Natural killer cell (primary cell): ENCODE measurements at places on chromosomes 3 and 15.

DNA sequence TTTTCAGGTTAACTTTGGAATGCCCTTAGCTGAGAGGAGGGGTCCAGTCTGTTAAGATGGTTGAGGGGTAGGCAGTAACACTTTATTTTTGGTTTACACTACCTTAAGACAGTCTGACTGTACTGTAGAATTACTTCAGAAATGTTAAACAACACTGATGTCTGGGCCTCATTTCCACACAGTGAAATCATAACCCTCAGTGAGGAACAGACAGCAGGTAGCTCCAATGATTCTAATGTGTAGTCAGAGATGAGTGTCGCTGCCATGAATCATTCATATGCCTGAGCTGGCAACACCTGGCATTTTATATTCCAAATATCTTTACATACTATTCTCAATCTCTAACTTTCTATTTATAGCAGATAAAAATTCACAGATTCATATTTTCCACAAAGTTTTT is 37.3 kb upstream of the POU1F1 start:
- no peaks in the 10 kb centered on the region for H3K36me3 ChIP-seq
- H3K4me1 ChIP-seq: no peaks in the 10 kb centered on the region
- no peak overlapping the region for H3K4me3 ChIP-seq
- DNase-seq: no peak
- no peak overlapping the region for H3K27ac ChIP-seq
- H3K27me3 ChIP-seq: no peaks in the 10 kb centered on the region

DNA sequence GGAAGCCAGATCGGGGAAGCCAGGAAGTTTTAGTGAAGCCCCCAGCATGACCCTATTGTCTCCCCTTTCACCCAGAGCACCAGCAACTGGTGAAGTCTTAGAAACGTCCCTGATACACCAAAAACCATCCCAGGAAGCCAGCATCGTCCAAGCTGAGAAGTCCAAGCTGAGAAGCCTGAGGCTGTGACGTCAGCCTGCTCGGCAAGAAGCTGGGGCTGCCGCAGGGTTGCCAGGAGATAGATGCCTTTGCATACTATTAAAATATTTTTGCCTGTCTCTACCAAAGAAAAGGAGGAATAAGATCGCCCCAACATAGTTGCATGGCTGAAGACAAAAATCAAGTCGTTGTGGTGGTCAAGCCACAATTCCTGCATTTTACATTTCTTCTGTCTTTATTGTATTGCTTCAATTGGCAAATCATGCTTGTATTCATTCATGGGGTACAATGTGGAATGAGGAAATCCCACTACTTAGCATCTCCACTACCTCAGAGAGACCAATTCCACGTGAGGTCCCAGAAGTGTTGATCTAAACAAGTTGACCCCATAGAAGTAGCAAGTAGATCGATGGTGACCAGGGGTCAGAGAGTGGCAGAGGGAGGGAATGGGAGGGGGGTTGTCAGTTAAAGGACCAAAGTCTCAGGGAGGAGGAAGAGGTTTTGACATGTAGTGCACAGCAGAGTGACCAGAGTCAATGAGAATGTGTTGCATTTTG is 19.6 kb upstream of the EMC3 start:
- no peak for DNase-seq
- no peaks in the 10 kb centered on the region for H3K27me3 ChIP-seq
- no peaks in the 10 kb centered on the region for H3K36me3 ChIP-seq
- no peak overlapping the region for H3K4me3 ChIP-seq

- DNase-seq: no peak
- no peak overlapping the region for H3K27ac ChIP-seq
- peaks cover 3% of the 10 kb centered on the region for H3K27me3 ChIP-seq
- H3K4me1 ChIP-seq: no peaks in the 10 kb centered on the region
- no peak overlapping the region for H3K4me3 ChIP-seq
These were observed 522 bp downstream of the PDZRN3 start for GRCh38 chr3:73624017-73624820.

GRCh38 chr3:56800130-56800831 is 1.5 kb downstream of the ARHGEF3 start:
- peak overlapping the region; percentile 99 for H3K4me3 ChIP-seq
- no peaks in the 10 kb centered on the region for H3K27me3 ChIP-seq
- H3K27ac ChIP-seq: peak overlapping the region; percentile 72
- peak; percentile 84 for DNase-seq

DNA sequence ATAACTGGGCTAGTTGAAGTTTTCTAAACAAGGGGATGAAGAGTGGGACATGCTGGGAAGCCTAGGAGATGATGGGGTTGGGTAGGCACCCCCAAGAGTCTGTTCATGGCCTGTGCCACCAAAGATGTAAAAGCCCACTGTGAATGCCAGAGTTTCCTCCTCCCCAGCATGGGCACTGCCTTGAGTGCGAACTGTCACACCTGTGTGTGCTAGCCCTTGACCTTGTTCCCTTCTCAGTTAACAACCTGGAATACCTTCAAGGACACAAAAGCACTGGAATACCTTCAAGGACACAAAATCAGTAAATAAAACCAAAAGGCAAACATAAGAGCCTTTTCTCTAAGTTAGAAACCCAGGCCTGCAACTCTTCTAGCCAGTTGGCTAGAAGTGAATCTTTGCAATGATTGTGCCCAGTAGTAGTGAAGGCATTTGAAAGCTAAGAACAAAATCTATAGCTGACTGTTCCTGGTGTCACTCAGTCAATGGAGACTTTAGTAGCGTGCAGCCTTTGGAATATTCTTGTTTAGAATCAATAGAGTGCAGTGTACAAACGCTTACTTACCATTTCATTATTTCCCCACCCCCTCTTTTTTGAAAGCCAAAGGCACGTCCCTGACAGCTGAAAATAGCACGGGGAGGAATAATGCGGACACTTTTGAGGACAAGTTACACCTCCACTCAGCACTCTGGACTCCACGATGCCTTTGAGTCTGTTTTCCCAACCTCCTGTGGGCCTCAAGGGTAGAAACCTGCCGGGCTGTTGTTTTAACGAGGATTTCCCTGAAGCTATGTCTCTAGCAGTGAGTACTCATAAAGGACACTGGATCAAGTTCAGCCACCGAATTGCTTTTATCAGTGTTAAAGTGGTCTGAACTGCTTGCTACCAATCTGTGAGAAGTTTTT is 24.2 kb downstream of the PSMD6 start:
- peaks cover 87% of the 10 kb centered on the region for H3K36me3 ChIP-seq
- H3K4me1 ChIP-seq: no peaks in the 10 kb centered on the region
- H3K27ac ChIP-seq: no peak overlapping the region
- H3K27me3 ChIP-seq: no peaks in the 10 kb centered on the region

DNA sequence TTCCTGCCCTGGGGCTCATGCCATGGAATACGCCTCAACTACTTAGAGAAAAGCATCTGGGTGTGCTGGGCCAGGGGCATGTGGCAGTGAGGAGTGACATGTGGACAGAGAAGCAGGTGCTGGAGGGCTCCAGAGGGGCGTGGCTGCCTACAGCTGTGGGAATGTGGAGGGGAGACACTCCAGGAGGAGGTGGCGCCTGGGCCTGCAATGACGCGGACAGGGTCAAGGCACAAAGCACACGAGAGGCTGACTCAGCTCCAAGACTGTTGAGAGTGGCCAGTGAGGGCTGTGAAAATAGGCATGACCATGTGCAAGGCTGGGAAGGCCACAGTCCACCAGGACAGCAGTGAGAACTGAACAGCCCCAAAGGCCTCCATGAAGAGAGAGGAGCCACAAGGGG is 48.5 kb downstream of the PTH1R start:
- no peak for DNase-seq
- H3K27me3 ChIP-seq: no peaks in the 10 kb centered on the region
- no peak overlapping the region for H3K4me3 ChIP-seq
- H3K27ac ChIP-seq: peak overlapping the region; percentile 58

- no peaks in the 10 kb centered on the region for H3K36me3 ChIP-seq
- no peaks in the 10 kb centered on the region for H3K27me3 ChIP-seq
- no peak for DNase-seq
- no peak overlapping the region for H3K4me3 ChIP-seq
These were observed 108.8 kb downstream of the EPHB1 start for GRCh38 chr3:134903837-134904236.

GRCh38 chr3:33044676-33045075 is 52.3 kb downstream of the GLB1 start:
- H3K36me3 ChIP-seq: peaks cover 2% of the 10 kb centered on the region
- no peaks in the 10 kb centered on the region for H3K27me3 ChIP-seq
- DNase-seq: peak; percentile 73
- peaks cover 38% of the 10 kb centered on the region for H3K4me1 ChIP-seq

DNA sequence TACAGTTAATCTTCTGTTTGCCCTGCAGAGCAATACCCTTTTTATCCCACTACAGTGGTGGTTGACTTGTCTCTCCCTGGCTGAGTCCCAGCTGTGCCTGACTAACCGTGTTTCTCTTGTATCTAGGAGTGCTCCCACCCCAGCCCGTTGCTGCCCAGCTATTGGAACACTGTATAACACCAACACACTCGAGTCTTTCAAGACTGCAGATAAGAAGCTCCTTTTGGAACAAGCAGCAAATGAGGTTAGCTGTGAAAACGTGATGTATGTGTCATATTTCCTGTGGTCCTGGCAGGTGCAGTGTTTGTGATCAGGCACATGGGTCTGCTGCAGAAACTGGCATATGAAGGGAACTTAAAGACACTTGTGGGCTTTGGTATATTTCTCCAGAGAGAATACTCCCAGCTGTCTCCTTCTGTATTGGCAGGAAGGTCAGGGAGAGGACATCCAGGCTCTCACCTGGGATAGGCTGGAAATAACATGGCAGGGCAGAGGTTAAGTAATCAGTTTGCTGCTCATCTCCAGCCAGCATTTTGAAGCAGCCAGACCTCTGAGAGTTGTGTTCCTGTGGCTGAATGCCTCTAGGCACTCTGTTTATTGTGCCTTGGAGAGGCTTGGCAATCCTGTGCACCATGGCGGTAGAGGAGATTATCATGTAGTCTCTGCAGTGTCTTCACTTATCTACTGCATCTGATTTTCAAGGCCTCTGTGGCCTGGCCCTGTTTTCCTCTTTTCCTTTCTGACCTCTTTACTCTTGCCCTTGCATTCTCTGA is 34.8 kb downstream of the ATG7 start:
- H3K27me3 ChIP-seq: no peaks in the 10 kb centered on the region
- peaks cover 42% of the 10 kb centered on the region for H3K36me3 ChIP-seq
- DNase-seq: peak; percentile 27
- H3K4me1 ChIP-seq: peaks cover 15% of the 10 kb centered on the region

DNA sequence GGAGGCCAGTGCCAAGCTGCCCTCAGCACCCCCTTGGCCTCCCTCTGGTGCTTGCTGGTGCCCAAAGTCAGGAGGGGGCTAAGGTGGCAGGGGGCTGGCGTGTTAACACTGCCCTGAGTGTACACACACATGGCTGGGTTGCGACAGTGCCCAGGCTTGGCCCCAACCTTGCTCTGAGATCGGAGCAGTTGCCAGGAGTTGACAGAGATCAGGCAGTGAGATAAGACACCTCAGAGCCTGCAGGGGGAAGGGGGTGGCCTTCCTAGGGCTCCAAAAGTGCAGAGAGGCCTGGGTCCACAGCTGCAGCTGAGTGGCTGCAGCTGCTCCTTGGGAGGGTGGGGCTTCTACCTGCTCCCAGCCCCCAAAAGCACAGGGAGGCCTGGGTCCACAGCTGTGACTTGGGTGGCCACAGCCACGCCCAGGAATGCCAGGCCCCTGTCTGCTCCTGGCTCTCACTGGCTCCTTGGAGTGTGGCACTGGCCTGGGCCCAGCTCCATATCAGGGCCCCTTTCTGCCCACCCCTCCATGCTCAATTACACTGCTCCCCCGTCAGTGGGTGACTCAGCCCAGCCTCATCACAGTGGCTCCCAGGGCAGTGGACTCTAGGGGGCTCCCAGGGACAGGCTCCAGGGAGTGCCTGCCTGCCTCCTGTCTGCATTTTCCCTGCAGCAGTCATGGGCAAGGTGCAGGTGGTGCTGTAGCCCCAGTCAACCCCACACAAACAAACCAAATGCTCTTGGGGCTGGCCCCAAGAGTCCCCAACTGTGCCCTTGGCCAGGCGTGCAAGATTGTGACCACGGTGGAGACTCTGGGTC is 56.4 kb upstream of the C15orf39 start:
- no peaks in the 10 kb centered on the region for H3K27me3 ChIP-seq
- no peaks in the 10 kb centered on the region for H3K36me3 ChIP-seq
- peaks cover 3% of the 10 kb centered on the region for H3K4me1 ChIP-seq
